Chondrocyte (in vitro differentiated cells): ENCODE measurements at places on chromosomes 16 and 17. TPM values are rescaled to one million over a fixed set of nuclear protein-coding genes. Genes with fewer than 3 reads are reported as not detected.

GRCh38 chr16:83689385-83689831, 118.4 kb upstream of the HSBP1 start:
- DNase-seq: no peak
- peaks cover 24% of the 10 kb centered on the region for H3K4me1 ChIP-seq
- peak overlapping the region; percentile 84 for H3K27ac ChIP-seq
- no peaks in the 10 kb centered on the region for H3K36me3 ChIP-seq
- H3K27me3 ChIP-seq: no peaks in the 10 kb centered on the region
- H3K4me3 ChIP-seq: no peak overlapping the region

DNA sequence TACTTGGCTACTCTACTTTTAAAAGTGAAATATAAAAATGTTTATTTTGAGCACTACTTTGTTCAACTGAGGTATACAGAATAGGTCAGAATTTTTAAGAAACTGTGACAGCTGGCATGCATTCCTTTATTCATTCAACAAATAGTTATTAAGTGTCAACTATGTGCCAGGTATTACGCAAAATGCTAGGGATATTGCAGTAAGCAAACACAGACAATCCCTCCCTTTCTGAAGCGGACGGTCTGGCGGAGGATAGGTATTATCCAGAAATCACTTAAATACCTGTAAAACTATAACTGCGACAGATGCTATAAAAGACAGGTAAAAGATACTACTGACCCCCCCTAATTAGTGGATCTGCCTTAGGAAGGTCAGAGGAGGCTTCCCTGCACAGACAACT, 26.1 kb downstream of the METTL16 start:
- H3K4me1 ChIP-seq: peaks cover 13% of the 10 kb centered on the region
- no peak overlapping the region for H3K27ac ChIP-seq
- no peak for DNase-seq
- H3K27me3 ChIP-seq: no peaks in the 10 kb centered on the region
- H3K36me3 ChIP-seq: no peaks in the 10 kb centered on the region

The MEIOB gene
- 1.1 to 1.3 TPM (median 1.2 TPM) in 3 replicates for total RNA-seq

GRCh38 chr16:83835586-83836566, 28.1 kb downstream of the HSBP1 start:
- H3K27me3 ChIP-seq: peaks cover 2% of the 10 kb centered on the region
- no peak overlapping the region for H3K4me3 ChIP-seq
- DNase-seq: no peak
- peaks cover 16% of the 10 kb centered on the region for H3K4me1 ChIP-seq
- H3K36me3 ChIP-seq: no peaks in the 10 kb centered on the region

The CENPX gene
- 18.1 to 25.1 TPM (median 19.2 TPM) in 3 replicates for total RNA-seq

- H3K4me3 ChIP-seq: no peak overlapping the region
- H3K4me1 ChIP-seq: peaks cover 76% of the 10 kb centered on the region
- H3K27ac ChIP-seq: peak overlapping the region; percentile 83
- DNase-seq: no peak
- H3K27me3 ChIP-seq: no peaks in the 10 kb centered on the region
Measured at GRCh38 chr17:64502021-64502420, 4.1 kb downstream of the DDX5 start.

DNA sequence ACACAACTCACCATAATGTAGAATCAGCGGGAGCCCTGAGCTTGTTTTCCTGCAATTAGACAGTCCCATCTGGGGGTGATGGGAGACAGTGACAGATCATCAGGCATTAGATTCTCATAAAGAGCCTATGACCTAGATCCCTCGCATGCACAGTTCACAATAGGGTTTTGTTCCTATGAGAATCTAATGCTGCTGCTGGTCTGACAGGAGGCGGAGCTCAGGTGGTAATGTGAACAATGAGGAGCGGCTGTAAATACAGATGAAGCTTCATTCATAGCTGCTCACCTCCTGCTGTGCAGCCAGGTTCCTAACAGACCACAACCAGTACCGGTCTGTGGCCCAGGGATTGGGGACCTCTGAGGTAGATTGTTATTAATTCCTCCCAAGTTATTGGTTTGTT, 2.9 kb upstream of the DOK4 start:
- H3K4me1 ChIP-seq: peaks cover 25% of the 10 kb centered on the region
- DNase-seq: no peak
- H3K4me3 ChIP-seq: no peak overlapping the region
- H3K27ac ChIP-seq: no peak overlapping the region
- no peaks in the 10 kb centered on the region for H3K36me3 ChIP-seq

GRCh38 chr17:40345161-40345993, 19.2 kb downstream of the GJD3 start:
- H3K36me3 ChIP-seq: peaks cover 13% of the 10 kb centered on the region
- peaks cover 82% of the 10 kb centered on the region for H3K4me1 ChIP-seq
- peak overlapping the region; percentile 84 for H3K4me3 ChIP-seq
- H3K27me3 ChIP-seq: no peaks in the 10 kb centered on the region

DNA sequence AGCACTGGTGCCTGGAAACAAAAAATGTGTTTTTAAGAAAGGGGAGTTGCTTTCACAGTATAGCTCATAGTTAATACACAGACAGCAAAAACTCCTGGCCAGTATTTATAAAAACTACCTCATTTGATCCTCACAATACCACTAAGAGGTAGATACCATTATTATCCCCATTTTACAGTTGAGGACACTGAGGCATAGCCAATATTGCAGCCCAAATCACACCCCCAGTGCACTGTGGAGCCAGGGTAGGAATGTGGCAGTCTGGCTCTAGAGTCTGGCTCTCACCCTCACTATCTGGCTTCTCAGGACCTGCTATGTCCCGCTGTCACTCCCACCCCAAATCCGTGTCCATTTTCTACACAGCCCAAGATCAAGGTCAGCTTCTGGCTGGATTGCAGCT, 2.6 kb downstream of the ARHGAP23 start:
- peak overlapping the region; percentile 84 for H3K27ac ChIP-seq
- peaks cover 2% of the 10 kb centered on the region for H3K36me3 ChIP-seq
- DNase-seq: no peak
- peaks cover 64% of the 10 kb centered on the region for H3K4me1 ChIP-seq
- H3K27me3 ChIP-seq: no peaks in the 10 kb centered on the region

DNA sequence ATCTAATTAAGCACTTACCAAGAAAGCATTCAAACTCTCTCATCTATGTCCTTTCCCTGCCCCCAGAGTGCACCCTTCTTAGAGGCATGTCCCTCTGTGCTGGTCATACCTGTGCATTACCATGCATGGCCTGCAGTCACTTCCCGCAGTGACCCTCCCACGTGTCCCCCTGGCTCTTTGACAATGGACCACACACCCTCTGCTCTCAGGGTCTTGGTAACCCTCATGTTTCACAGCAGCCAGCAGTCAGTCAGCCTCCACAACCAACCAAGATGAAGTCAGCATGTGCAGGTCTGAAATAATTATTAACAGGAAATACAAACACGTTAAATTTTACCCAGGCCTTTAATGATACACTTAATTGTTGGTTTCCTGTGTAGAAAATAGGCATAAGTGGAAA, 10.1 kb downstream of the KRT33A start:
- H3K4me1 ChIP-seq: no peaks in the 10 kb centered on the region
- no peak for DNase-seq
- no peak overlapping the region for H3K27ac ChIP-seq
- peaks cover 11% of the 10 kb centered on the region for H3K27me3 ChIP-seq
- H3K4me3 ChIP-seq: no peak overlapping the region

The LITAFD gene
- total RNA-seq: not detected in 3 replicates

- H3K4me1 ChIP-seq: peaks cover 56% of the 10 kb centered on the region
- H3K27ac ChIP-seq: no peak overlapping the region
- no peak overlapping the region for H3K4me3 ChIP-seq
- H3K36me3 ChIP-seq: peaks cover 15% of the 10 kb centered on the region
- no peak for DNase-seq
Measured at GRCh38 chr17:77403854-77404253, 263.1 kb downstream of the SEC14L1 start.

- H3K4me1 ChIP-seq: no peaks in the 10 kb centered on the region
- no peak overlapping the region for H3K27ac ChIP-seq
- no peaks in the 10 kb centered on the region for H3K27me3 ChIP-seq
- H3K4me3 ChIP-seq: no peak overlapping the region
- no peak for DNase-seq
- no peaks in the 10 kb centered on the region for H3K36me3 ChIP-seq
Measured at GRCh38 chr16:86727131-86727530, 148.8 kb downstream of the FOXL1 start.

The C17orf107 gene
- total RNA-seq: 1.5 to 1.8 TPM (median 1.6 TPM) in 3 replicates

The PABPN1L gene
- total RNA-seq: not detected in 3 replicates
